Mucosa of gallbladder (tissue), 1 donor: ENCODE measurements at places on chromosomes 5 and 9. TPM values are rescaled to one million over a fixed set of nuclear protein-coding genes. Genes with fewer than 3 reads are reported as not detected.

The NR2F1-AS1 gene
- total RNA-seq = 29.5 TPM

The CAVIN4 gene
- total RNA-seq = 0.26 TPM

The KCNV2 gene
- total RNA-seq = not detected

The PROP1 gene
- not detected for total RNA-seq

The GARNL3 gene
- total RNA-seq = 17.1 TPM

The RNF183 gene
- 5.3 TPM for total RNA-seq

The WNT8A gene
- total RNA-seq = not detected

The MOB3B gene
- total RNA-seq = 19.3 TPM

The SPATA9 gene
- total RNA-seq = 0.20 TPM

The MEIKIN gene
- total RNA-seq = not detected
